ENCODE measurements at places on chromosomes 1 and 21. TPM values are rescaled to one million over a fixed set of nuclear protein-coding genes. Genes with fewer than 3 reads are reported as not detected.

- DNase-seq = peak; percentile 17
Observed at GRCh38 chr1:42081475-42081874, 71.7 kb upstream of the GUCA2B start.

GRCh38 chr1:145972580-145972979, 8.1 kb downstream of the POLR3GL start:
- no peak for DNase-seq

DNA sequence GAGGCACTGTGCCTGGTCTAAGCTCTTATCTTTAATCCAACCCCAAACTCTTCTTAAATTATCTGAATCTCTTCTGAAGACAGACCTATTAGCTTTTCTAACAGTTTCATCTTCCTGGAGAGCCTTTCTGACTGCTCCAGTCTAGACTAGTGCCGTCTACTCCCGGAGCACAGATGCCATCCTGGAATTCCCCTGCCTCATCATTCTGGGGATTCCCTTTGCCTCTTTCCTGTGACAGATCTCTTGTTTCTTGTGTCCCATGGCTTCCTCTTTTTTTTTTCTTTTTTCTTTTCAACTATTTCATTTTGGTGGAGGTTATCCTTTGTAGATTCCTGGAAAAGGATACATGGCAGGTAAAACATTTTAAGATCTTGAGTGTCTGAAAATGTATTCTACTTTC, 11.7 kb downstream of the SEMA4A start:
- DNase-seq = peak; percentile 45

DNA sequence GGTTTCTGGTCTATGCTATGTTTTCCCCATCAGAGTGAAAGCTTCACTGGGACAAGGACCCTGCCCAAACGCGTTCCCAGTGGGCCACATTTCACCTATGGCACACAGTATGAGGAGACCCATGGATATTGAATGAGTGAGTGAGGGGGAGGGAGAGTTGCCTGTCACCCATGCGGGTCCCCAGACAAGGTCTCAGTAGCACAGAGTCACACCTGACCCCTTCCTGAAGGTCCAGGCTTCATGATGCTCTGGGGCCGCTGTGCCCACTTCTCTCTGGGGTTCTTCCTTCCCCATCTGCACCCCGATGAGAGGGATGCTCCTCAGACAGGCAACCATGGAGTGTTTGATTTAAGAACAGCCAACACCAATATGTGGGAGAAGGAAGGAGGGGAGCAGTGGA, 72.3 kb upstream of the CSF3R start:
- DNase-seq = no peak

DNA sequence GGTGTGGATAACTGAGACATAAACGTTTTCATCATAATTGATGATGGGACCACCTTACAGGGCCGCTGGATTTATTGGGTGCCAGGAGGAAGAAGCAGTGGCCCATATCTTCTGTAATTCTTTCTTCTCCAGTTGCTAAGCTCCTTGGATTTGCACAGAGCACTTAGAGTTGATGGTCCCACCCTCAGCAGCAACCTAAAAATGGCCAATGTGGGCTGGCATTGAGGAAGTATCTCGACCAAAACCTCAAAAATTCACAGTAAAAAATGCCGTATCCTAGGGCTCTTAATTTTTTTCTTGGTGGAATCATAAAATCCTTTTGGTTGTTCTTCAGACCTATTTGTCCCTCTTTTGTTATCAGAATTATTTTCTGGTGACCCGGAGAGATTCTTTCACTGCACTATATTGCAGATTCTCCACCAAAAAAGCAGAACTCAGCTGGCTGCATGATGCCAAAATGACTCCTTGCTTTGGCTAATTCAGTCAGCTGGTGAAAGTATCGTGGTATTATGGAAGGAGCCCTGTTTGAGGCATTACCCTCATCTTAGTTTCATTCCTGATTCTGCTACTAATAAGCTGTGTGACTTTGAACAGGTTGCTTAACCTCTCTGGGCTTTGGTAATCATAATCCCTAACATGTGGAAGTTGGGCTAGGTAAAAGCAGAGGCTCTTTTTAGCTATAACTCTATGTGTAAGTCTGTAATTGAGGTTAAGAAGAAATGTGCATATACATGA, 27.6 kb downstream of the KIRREL1 start:
- DNase-seq = peak; percentile 65

DNA sequence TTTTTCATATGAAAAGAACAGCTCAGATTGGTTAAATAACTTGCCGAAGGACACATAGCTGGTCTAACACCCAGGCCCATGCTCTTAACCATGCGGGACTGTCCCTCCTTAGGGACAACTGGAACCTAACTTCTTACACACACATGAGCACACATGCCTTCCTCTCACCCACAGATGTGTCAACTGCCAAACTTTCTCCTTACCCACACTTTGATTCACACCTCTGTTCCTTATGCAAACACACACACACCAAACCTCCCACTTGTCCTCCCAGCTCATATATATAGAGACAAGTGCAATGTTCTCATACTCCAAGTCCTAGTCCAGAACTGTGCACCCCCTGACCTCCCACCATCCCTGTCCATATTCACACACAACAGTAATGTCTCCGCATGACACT, 4.3 kb downstream of the RAB25 start:
- DNase-seq = no peak

GRCh38 chr1:35477870-35478269, 79.3 kb downstream of the KIAA0319L start:
- no peak for DNase-seq

- DNase-seq = no peak
Observed at GRCh38 chr1:82994616-82995263, 1004.2 kb downstream of the TTLL7 start.

DNA sequence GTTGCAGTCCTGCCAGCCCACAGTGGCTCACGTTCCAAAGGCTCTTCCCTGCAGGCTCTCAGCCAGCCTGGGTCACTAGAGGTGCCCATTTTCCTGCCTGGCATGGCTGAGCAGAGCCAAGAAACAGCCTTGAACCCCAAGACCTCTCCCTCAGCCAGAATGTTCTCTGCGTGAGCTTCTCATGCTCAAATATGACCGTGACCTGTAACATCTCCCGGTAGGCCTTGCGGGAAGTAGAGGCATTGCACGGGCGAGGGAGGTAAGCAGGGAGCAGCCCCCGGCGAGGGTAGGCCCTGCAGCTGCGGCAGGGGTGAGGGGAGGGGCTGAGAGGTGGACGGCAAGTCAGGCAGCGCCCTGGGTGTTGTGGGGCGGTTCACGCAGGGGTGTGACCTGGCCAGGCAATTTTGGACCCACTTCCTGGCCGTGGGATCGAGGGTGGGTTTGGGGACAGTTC, 20.0 kb downstream of the RRP1 start:
- no peak for DNase-seq

DNA sequence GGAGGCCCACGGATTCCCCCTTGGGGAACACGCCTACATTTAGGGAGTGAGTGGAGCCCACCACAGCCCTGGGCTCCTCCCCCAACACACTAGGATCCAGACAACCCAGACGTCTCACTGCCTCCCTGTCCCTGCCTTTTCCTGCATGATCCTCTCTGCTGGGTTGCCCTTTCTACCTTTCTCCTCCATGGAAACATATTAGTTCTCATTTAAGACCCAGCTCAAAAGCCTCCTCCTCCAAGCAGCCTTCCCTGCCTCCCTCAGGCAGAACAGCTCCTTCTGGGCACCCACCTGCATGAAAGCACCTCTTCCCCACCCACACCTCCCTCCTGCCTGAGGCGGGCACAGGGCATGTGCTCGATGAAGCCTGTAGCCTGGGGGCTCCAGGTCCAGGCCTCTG, 10.7 kb downstream of the COL8A2 start:
- DNase-seq = no peak

DNA sequence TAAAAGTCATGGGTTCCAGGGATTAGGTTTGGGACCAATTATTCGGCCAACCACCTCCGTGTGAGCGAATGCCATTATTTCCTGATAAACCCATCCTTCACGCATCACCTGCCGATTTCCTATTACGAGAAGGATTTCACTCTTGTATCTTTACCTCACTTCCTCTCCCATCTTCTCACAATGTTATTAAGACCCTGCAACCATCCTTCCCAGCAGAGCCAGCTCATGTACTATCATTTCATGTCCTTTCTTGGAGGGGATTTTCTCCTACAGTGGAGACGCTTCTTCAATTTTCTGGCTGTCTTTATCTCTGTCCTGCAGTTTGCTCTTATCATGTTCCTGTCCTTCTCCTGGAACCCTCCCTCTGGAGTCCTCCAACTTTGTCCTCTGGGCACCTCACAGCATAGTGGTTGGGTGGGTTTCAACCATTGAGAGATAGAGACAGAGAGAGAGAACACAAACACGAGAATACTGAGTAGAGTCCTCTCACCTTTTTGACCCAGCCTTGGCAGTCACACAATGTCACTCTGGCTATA, 192.2 kb downstream of the DYRK1A start:
- DNase-seq = no peak

HSPA6 gene
- total RNA-seq = 0.44 TPM

NBL1 gene
- 36.9 TPM for total RNA-seq

RNF187 gene
- 38.4 TPM for total RNA-seq

FHAD1 gene
- 1.3 TPM for total RNA-seq

S1PR1 gene
- total RNA-seq = 6.8 TPM
